ENCODE measurements at places on chromosomes 2 and 18.

- no peak for DNase-seq
Observed at GRCh38 chr2:33437297-33437696, 39.2 kb upstream of the RASGRP3 start.

GRCh38 chr18:22466608-22467395 lies 49.1 kb upstream of the CTAGE1 start:
- peak; percentile 48 for DNase-seq

DNA sequence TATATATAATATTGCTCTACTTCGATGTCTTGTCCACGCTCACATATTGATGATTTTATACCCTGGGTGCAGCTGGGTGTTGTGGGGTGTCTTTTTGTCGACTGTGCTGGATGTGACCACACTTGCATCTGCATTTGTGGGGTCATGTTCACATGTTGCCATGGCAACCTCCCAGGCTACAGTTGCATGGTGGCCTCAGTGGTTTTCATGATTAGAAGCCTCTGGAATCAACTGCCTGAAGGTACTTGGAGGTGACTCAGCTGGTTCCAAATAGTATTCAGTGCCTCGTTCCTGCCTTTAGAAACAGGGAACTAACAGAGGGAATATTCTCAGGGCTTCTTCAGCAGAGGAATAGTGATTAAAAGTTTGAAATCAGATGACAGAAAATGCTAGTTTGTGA lies 166.3 kb upstream of the NYAP2 start:
- no peak for DNase-seq

DNA sequence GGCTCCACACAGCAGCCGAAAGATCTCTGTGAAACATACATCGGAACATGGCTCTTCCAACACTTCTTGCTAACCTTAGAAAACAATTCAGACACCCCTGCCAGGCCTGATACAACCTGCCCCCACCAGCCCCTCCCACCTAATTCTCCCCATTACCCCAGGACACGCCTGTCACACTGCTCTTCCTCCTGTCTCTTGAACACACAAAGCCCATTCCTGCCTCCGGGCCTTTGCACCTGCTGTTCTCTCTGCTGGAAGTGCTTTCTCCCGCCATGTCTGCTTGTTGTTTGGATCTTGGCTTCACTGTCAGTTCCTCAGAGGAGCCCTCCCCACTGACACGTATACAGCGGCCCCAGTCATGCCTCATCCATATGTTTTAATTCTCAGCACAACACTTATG lies 24.1 kb downstream of the CELF4 start:
- no peak for DNase-seq

GRCh38 chr18:49716035-49716434 lies 97.3 kb downstream of the ACAA2 start:
- DNase-seq = peak; percentile 33

DNA sequence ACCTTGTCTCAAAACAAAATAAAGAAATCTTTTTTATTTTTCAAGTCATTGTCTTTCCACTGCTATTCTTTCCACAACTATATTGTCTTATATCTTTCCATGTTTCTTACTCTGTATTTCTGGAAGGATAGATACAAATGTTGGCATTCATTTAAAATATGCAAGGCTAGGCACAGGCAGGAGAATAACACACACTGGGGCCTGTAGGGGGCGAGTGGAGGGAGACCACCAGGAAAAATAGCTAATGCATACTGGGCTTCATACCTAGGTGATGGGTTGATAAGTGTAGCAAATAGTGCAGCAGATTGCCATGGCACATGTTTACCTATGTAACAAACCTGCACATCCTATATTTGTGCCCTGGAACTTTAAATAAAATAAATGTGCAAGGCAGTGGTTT lies 9.6 kb downstream of the MRPL30 start:
- no peak for DNase-seq

GRCh38 chr2:45070113-45070652 lies 60.9 kb upstream of the SIX2 start:
- DNase-seq = no peak

- DNase-seq = no peak
Observed at GRCh38 chr2:203688798-203689197, 17.6 kb upstream of the CD28 start.

DNA sequence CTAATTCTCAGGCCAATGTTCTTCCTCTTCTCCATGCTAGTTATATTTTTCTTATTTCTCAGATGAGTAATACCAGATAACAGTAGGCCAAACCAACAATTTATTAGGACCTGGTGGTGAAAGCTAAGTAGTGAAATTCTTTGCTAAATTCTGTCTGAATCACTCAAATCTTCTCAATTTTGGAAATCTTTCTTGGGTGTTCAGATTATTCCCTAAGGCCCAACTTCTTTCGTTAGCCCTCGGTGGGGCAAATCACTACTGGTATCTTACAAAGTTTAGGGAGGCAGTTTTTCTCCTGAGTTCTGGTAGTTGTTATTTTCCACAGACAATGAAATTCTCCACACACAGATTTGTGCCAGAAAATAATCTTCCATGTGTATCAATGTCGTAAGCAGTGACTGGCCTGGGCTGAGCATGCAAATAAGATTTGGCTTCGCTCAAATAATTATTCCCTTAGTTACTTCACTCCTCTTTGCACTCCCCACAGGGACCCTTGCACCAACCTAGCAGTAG lies 443.5 kb upstream of the SLC14A2 start:
- DNase-seq = no peak

- peak; percentile 95 for DNase-seq
Observed at GRCh38 chr2:109558076-109558882, 55.5 kb downstream of the SEPTIN10 start.

DNA sequence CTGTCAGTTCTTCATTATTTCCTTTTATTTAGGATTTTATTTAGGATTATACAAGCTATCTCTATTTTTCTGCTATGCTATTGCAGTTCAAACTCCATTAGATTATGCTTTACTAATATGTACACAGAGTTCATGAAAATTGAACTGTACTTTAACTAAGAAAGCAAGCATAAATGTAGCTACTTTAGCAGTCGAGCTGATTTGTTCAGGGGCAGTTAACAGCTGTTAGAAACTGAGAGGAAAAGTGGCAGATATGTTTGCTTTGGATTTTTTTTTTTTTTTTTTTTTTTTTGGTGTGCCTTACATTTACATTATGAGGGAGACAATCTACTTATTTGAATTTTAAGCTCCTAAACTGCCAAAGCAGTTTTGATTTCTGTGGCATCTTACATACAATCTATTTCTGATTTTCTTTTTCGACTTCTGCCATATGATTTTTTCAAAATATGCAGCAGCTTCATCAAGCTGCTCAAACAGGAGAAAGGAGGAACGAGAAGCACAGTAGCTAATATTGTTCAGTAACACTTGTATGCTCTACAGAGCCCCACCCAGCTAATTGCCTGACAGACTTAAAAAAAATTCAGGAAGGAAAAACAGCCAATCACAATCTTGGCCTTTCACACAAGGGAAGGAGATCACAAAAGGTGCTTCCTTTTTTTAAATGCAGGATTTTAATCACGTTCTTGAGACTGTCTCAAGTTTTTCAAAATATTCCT lies 233.4 kb upstream of the SIX3 start:
- peak; percentile 21 for DNase-seq

- peak; percentile 85 for DNase-seq
Observed at GRCh38 chr2:7034303-7034702, 117.1 kb downstream of the RNF144A start.
